ENCODE measurements at places on chromosomes 6 and 20.

DNA sequence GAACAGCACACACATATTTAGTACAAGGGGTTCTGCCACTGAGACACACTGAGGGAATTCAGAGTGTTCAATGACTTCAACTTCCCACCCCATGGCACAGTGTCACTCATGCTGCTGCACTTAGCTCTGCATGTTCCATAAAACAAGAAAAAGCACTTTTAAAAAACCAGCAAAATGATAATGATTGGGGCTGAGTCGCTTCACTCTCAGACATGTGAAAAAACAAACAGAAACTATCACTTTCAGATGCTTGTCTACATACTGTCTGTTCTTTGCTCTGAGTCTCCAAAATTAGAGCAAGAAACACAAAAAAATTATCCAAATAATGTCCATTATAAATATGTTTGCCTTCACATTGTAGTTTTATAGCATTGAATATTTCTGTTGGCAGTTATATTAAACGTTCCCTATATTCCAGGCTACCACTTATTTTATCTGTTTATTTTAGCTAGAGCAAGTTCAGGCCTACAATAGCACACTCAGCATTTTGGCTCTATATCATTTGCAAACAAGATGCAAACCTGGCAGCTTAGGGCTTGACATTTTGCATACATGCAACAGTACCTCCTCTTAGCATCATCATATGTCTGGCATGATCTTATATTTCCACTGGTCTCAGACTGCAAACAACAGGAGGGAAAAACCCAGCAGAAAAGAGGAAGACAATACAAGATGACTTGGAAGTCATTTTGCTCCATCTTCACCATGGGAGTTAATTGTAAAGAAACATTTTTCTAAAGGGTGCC, 398.8 kb downstream of the HACE1 start:
- DNase-seq = no peak

- DNase-seq = no peak
These were observed 106.9 kb upstream of the MYL9 start for GRCh38 chr20:36434383-36434782.

- DNase-seq = no peak
These were observed 204.2 kb downstream of the BCAS1 start for GRCh38 chr20:53865901-53866793.

DNA sequence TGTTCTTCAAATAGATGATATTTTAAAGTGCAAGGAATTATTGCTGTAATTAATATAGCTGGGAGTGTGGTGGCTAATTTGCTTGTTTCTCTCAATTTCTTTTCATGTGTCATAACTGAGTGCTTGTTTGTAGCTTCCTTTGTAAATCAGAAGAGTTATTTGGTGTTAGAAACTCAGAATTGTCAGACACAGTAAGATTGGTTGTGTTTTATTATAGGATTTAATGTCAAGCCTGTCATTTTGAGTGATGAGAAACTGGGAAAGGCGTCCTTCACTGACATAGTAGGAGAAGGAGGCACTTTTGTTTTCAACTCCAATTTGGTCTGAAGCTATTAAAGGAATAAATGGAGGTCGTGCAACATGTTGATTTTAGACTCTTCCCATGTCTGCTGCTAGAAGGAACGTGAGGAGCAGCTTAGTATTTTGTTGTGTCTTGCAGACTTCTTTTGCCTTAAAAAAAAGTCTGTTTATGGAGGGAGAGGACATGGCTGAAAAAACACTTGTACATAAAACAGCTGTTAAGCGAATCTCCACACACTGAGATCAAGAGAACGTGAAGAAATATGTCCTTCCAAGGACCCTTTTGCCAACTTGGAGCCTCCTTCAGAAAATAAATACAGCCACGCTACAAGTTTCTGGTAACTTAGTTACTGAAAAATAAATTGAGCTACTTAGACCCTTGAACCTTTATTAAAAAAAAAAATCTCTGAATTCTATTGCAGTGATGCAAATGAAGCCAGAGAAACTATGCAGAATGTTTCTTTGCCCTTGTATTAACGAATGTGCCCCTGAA, 59.5 kb downstream of the BMP6 start:
- DNase-seq = no peak

- DNase-seq = no peak
These were observed 634 bp downstream of the HSF2 start for GRCh38 chr6:122400121-122400450.

DNA sequence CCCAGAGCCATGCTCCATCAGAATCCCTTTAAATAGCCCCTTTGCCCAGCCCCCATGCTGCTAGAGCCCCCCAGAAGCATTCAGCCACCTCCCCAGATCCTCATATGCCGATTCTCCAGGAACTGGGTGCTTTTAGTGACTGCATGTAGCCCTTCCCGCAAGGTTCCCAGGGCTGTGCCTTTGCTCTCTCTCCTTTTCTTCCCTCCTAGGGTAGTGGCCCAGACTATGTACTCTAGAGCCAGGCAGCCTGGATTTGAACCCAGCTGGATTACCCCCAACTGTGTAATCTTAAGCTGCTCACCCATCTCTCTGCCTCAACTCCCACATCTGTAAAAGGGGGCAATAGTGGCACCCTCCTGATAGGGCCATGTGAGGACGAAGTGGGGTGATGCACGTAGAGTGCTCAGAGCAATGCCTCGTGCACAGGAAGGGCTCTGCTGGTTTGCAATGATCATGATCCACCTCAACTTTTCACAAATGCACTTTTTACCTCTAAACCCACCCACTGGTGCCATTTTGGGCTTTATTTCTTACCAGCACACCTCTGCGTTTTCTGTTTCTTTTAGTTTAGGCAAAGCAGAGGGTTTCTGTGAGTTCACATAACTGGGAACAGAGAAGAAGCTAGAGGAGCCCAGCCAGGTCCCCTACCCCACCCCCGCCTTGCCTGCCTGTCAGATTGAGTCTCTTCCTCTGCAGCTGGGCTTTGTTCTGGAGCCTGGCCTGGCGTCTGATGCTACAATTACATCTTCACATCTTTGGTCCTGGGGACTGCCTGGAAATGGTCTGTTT, 396.5 kb downstream of the RNGTT start:
- peak; percentile 32 for DNase-seq

- no peak for DNase-seq
These were observed 19.5 kb downstream of the KATNA1 start for GRCh38 chr6:149628875-149629510.

DNA sequence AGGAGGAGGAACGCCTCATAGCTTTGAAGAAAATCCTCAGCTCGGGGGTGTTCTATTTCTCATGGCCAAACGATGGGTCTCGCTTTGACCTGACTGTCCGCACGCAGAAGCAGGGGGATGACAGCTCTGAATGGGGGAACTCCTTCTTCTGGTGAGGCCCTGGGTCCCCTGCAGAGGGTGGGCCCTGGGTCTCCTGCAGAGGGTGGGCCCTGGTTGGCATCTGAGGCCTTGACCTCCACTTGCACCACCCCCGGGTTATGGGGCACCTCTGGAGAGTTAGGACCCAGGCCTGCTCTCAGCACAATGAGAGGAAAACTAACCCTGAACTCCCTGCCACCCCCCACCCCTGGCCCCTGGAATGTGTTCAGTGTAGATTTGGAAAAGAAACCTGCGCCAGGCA, 47.2 kb downstream of the SYNJ2 start:
- no peak for DNase-seq

DNA sequence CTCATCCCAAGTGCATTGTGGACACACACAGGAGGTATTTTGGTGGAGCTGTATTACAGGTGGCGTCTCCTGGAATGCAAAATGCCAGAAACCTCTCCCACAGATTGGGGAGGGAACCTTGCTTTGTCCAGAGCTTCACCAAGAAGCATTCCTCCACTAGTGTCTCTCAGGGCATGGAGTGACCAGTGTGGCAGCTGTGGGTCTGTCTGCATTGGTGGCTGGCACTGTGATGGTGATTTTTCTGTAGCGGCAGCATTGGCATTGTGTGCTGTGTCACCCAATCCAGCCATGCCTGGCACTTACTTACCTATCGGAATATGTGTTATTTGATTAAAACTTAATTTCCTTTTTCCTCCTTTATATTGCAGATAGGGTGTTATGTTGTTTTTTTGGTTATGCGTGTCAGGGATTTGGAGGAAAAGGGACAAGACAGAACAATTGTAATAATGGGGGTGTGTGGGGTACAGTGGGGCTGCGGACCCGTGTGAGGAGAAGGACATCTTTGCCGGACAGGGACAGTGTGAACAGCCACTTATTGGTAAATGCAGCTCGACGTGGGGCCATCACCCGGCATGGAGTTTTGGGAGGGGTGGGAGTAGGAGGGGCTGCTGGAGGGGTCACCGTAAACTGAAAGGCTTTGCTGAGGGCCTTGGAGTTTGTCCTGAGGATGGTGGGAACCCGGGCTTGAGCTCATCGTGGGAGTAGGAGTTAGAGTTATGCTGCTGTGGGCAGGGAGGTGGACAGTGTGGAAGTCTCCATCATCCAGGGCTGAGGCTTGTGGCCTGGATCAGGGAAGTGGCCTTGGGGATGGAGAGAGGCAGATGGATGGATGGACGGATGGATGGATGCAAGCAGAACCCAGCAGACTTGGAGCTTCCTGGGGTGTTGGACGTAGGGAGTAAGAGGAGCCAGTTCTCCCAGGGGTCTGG, 105.0 kb downstream of the SYCP2 start:
- no peak for DNase-seq

DNA sequence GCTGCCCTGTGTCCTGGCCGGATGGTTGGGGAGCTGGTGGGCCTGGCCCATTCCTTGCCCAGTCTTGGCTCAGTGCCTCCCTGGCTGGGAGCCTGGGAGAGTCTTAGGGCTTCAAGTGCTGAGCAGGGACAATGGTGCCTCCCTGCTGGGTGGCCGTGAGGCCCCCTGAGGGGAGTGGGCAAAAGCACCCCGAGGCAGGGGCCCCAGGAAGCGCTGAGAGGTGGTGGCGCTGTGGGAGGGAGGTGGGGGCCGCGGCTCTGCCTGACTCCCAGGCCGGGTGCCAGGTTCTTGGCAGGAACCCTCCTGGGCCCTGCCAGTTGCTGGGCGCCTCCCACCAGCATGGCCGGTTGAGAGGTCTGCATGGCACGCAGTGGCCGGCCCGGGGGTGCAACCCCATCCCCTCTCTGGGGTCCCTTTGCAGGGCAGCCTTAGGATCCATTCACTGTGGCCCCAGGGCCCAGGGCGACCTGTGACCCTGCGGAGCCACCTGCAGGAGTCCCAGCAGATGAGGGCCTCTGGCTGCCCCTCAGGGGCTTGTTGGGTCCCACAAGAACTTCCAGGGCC, 9.2 kb upstream of the RPS21 start:
- DNase-seq = no peak

- no peak for DNase-seq
These were observed 113.1 kb downstream of the FOXA2 start for GRCh38 chr20:22471156-22471836.

DNA sequence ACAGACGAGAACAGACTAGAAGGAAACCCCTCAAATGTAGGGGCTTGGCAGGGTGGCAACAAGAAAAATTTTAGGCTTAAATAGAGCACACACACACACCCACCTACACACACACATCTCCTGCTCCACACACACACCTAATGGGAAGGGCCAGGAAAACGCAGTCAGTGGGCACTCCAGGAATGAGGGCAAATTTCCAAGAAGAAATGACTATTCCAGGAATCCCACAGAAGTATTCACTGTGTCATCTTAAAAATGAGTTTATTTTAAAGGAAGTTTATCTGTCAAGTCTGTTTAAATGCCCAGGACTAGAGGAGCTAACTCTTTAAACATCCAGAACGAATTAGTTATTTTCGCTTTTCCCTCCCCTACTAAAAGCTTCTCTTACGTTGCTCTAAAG, 13.0 kb downstream of the ALDH8A1 start:
- DNase-seq = no peak

DNA sequence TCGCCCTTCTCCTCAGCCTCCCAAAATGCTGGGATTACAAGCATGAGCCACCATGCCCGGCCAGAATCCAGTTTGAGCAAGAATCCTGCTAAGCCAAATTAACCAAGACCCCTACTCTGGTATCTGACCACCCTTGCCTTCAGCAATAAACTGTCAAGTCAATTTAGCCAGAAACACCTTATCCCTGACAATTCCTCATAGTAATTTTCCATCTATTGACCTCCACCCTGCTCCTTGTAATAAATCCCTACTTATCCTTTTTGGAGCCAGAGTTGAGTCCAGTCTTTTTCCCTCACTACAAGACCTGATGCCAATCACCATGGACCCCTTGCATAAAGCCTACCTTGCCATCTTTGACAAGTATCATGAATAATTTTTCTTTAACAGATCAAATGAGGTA, 114.1 kb upstream of the GPR6 start:
- DNase-seq = no peak

DNA sequence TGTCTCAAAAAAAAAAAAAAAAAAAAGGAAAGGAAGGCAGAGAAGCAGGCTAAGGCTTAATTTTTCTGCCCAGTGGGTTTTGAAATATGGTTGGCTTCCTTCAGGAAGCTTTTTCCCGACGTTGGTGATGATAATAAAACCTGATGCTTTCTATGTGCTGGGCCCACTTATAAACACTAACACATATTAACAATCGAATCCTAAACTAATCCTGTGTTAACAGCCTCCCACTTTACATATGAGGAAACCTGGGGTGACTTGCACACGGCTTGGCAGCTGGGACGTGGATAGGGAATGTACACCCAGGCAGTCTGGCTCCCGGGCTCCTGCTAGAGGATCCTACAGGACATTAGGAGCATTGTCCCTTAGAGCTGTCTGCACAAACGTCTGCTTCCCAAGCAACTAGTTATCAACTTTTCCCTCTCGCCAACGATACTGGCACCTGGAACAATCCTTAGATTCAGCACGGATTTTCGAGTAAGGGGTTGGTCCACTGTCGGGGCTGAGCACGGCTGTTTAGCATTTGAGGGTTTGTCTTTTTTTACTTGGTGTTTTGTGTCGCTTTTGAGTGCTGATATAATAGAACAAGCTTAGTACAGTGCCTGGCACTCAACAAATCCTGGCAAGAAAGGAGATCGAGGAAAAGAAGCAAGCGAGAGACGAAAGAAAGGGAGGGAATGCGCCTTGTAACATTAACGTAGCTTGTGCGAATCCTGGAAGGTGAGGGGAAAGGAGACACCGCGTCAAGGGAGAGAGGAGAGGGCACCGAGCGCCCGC, 622 bp upstream of the KIZ start:
- DNase-seq = no peak

GRCh38 chr6:153644000-153644399, 395.0 kb upstream of the OPRM1 start:
- DNase-seq = no peak

- no peak for DNase-seq
These were observed 28.7 kb downstream of the TXNDC5 start for GRCh38 chr6:7881765-7882500.

- DNase-seq = no peak
These were observed 19.0 kb upstream of the EXOC2 start for GRCh38 chr6:711925-712324.

DNA sequence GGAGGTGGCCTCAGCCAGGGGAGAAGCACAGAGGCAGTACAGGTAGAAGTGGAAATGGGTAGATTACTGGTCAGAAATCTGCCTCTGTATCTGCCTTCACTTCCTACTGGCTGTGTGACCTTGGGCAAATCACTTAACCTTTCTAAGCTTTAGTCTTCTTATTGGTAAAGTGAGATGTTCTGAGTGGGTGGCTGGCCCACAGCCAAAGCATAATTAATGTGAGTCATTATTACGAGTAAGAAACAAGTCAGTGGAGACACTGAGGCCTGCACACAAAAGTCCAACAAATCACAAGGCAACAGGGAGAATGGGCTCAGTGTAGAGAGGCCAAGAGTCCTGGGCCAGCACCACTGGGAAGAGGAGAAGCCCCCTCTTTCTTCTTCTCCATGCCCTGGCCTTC, 39.1 kb downstream of the NRN1 start:
- no peak for DNase-seq

- DNase-seq = no peak
These were observed 106.7 kb downstream of the PRDM1 start for GRCh38 chr6:106192824-106193223.

- DNase-seq = no peak
These were observed 9.1 kb downstream of the OCSTAMP start for GRCh38 chr20:46541229-46541935.
